ENCODE measurements at places on chromosomes 1 and 21. TPM values are rescaled to one million over a fixed set of nuclear protein-coding genes. Genes with fewer than 3 reads are reported as not detected.
A peak's percentile ranks its signal among the peaks of the same experiment; 100 is the strongest.

ADGRL4 gene
- 2.0 TPM for total RNA-seq

ERG gene
- total RNA-seq: not detected

ARHGAP29 gene
- total RNA-seq: 18.1 TPM

LAMC1 gene
- total RNA-seq: 383 TPM

FCER1A gene
- total RNA-seq: not detected

SON gene
- 80.3 TPM for total RNA-seq

FDPS gene
- 172 TPM for total RNA-seq

DNA sequence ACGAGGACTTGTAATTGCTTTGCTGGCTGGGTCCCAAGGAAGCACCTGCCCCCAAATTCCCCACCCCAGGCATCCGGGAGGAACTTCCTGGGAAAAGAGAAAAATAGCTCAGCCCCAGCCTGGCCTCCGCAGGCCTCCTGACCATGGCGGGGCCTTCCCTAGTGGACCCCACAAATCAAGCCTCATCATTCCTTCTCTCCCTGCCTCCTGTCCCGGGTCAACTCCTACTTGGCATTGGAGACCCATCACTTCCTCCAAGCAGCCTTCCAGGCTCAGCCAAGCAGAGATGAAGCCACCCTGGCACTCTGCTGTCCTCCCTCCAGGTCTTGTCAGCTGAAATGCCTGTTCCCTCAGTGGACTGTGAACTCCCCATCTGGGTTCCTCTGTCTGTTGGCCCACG lies 38.0 kb downstream of the AJAP1 start:
- no peak for DNase-seq

- peak; percentile 62 for DNase-seq
Measured at GRCh38 chr1:203593723-203594122, 32.9 kb upstream of the ATP2B4 start.

- no peak for DNase-seq
Measured at GRCh38 chr1:43021547-43022474, 63.1 kb upstream of the SLC2A1 start.

- no peak for DNase-seq
Measured at GRCh38 chr1:9291914-9292360, 757 bp upstream of the SPSB1 start.

GRCh38 chr21:25094695-25095094 lies 512.6 kb downstream of the MRPL39 start:
- no peak for DNase-seq

DNA sequence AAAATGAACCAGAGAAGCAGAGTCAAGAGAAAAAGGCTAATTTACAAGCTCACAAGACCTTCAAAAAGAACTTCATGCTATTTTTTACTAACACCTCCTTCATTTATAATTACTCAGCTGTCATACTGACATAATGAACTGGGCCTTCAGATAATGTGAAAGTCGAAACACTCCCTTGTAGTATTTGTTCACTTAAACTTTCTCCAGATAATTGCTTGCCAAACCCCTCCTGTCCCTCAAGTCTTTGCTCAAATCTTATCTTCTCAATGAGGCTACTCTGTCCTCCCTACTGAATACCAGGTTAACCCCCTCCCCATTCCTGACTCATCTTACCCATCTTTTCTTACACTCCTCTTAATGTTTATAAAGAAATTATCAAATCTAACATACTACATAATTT lies 11.1 kb upstream of the MAP3K21 start:
- no peak for DNase-seq

DNA sequence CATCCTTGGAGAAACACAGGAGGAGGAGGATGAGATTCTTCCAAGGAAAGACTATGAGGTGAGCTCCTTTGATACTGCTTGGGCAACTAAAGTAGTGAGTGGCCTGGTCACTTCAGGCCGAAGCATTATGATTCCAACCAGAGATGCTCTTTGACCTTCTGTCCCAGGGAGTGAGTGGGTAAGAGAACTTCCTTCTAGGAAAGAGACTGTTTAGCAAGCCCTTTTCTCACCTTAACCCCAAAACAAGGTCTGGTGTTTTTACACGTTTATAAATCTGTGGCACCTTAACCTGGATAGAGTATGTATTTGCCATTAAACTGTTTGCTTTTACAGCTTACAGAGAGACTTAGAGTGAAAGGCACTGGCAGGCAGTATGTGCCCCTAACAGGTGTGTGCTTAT lies 1.1 kb downstream of the CLCN6 start:
- no peak for DNase-seq

Measured in LHCN-M2 (cell line).